ENCODE measurements at places on chromosomes 12 and 14. TPM values are rescaled to one million over a fixed set of nuclear protein-coding genes. Genes with fewer than 3 reads are reported as not detected.

DNA sequence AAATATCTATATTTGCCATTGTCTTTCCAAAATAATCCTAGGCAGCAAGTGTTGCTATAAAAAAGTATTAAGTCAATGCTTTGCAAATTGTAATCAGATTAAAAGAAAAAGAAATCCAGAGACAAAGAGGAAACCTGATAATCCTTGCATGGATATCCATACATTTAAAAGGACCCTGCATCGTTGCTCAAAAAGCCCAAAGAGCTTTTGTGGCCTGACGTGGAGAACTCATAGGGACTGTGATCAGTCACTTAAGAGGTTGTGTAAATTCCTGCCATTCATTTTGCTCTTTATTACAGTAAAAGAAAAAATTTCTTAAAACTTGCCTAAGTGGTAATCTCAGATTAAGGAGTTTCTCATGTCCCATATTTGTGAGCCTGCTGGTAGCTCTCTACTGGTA, 392.6 kb downstream of the C12orf75 start:
- no peak for DNase-seq

DNA sequence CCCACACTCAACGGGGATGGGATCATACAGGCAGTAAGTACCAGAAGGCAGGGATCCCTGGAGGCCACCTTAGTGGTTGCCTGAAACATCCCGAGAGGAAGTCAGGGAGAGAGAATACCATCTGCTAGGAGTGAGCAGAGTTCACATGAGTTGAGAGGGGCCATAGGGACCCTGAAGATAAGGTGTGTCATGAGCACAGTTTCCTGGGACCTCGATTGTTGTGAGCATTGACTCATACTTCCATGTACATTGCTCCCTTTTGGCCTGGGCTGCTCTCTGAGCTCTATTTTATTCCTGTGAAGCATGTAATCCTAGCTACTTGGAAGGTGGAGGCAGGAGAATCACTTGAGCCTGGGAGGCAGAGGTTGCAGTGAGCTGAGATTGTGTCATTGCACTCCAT, 120.5 kb downstream of the TBC1D30 start:
- DNase-seq, result no peak

GRCh38 chr14:69408331-69408960, 10.0 kb downstream of the SLC39A9 start:
- no peak for DNase-seq

LMO3 gene
- total RNA-seq, result 0.72 TPM

GRCh38 chr14:98175436-98175835, 1096.6 kb downstream of the BCL11B start:
- DNase-seq, result no peak

GRCh38 chr14:80095623-80096022, 115.7 kb downstream of the DIO2 start:
- no peak for DNase-seq

GRCh38 chr12:119115296-119115905, 63.3 kb upstream of the HSPB8 start:
- peak; percentile 39 for DNase-seq

DNA sequence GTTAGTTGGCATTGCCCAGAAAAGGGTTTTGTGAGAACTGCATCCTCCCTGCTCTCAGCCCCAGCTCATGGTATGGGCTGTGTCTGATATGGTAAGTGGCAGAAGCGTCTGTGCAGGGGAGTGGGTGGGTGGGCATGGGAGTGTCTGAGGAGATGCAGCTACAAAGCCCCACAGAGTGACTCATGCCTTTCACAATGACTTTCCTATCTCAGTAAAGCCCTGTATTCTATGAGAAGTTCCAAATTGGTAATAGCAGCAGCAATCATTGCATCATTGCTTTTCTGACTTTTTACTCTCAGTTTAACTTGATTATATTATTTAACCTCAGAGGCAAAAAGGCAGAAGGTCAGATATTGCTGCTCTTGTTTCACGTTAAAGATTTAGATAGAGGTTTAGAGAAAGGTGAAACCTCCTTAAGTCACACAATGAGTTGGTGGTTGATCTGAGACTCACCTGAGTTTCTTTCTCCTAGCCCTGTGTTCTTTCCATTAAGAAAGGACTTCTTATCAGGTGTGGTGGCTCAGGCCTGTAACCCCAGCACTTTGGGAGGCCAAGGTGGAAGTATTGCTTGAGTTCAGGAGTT, 171.7 kb downstream of the SLC5A8 start:
- DNase-seq, result no peak

B4GALNT1 gene
- total RNA-seq, result 0.32 TPM

DNA sequence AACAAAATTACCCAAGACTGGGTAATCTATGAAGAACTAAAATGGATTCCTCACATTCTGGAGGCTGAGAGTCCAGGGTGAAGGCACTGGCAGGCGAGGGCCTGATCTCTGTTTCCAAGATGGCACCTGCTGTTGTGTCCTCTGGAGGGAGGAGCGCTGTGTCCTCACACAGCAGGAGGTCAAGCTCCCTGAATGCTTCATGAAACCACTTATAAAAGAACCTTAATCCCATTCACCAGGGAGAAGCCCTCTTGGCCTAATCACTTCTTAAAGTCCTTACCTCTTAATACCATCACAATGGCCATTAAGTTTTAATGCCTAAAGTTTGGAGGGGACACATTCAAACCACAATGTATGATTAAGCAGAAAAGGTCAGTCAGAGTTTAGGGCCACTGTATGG, 172.4 kb downstream of the EMP1 start:
- DNase-seq, result no peak

SOX5 gene
- 1.6 TPM for total RNA-seq

RFX4 gene
- not detected for total RNA-seq

GRCh38 chr12:80593766-80594165, 113.7 kb upstream of the MYF6 start:
- no peak for DNase-seq

GRCh38 chr12:5905757-5906156, 39.3 kb downstream of the ANO2 start:
- no peak for DNase-seq

All from colonic mucosa (tissue), 4 donors.